ENCODE measurements at places on chromosomes 16 and 17.

DNA sequence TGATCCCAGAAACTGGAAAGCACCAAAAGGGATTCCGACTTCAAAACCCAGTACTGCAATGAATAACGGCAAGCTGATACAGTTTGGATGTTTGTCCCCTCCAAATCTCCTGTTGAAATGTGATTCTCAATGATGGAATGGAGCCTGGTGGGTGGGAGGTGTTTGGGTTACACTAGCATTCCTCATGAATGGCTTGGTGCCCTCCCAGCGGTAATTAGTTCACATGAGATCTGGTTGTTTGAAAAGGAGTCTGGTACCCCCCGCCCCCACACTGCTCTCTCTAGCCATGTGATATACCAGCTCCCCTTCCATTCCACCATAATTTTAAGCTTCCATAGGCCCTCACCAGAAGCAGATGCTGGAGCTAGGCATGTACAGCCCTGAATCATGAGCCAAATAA lies 40.1 kb downstream of the RANBP10 start:
- no peak for DNase-seq

DNA sequence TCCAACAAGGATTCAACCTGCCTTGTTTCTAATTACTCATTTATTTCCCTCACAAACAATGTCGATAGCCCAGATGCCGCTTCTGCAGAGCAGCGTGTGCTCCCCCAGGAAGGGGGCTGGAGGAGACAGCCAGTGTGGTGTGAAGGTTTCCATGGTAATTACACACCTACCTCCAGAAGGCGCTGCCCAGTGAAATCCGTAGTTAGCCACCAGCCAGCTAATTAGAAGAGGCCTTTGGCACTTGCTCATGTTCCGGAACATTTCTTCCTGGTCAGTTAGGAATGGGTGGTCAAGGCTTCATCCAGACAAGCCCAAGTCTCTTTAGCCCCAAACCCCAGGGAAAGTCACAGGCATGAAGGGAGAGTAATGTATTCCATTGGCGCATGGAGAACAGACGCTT lies 342.5 kb upstream of the C16orf82 start:
- DNase-seq = no peak

DNA sequence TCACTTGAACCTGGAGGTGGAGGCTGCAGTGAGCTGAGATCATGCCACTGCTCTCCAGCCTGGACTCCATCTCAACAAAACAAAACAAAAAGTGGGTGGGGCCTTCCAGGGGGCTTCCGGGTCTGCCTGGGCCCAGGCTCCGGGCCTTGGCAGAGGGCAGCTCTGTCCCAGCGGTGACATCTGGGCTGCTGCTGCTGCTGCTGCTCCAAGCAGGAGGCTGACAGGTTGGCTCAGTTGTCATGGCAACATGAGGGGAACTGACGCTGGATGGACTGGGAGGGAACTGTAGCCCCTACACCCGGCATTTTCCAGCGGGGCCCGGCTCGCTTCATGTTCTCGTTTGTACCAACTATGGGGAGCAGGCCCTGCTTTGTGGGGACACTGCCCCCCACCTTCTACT lies 4.0 kb downstream of the BAIAP3 start:
- DNase-seq = no peak

DNA sequence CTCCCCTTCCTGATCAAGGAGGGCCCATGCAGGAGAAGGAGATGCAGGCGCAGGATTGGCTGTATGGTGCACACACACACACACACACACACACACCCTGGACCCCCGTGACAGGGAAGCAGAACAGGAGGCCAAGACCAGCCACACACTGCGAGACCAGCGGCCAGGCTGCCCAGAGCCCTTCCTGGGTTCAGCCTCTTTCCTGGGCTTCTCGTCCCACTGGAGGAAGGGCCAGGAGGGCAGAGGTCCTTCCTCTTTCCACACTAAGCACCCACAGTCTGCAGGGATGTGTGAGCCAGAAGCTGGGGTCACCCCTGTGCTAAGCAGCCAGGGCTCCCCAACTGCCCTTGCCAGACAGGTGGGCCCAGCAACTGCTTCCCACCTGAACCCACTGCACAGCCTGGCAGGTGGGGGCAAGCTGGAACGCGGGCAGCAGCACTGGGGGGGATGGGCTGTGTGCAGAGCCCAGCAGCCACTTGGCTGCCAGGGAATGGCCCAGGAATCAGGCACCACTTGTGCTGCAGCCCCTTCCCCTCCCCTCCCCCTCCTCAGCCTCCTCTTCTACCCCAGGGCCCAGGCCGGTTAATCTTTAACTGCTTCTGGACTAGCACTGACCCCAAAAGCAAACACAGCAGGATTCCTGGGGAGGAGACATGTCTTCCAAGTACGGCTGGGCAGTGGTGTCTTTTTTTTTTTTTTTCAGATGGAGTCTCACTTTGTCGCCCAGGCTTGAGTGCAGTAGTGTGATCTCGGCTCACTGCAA lies 44.6 kb upstream of the SLC38A10 start:
- DNase-seq = no peak

- DNase-seq = no peak
Observed at GRCh38 chr17:42191275-42191608, 3.1 kb downstream of the GHDC start.

DNA sequence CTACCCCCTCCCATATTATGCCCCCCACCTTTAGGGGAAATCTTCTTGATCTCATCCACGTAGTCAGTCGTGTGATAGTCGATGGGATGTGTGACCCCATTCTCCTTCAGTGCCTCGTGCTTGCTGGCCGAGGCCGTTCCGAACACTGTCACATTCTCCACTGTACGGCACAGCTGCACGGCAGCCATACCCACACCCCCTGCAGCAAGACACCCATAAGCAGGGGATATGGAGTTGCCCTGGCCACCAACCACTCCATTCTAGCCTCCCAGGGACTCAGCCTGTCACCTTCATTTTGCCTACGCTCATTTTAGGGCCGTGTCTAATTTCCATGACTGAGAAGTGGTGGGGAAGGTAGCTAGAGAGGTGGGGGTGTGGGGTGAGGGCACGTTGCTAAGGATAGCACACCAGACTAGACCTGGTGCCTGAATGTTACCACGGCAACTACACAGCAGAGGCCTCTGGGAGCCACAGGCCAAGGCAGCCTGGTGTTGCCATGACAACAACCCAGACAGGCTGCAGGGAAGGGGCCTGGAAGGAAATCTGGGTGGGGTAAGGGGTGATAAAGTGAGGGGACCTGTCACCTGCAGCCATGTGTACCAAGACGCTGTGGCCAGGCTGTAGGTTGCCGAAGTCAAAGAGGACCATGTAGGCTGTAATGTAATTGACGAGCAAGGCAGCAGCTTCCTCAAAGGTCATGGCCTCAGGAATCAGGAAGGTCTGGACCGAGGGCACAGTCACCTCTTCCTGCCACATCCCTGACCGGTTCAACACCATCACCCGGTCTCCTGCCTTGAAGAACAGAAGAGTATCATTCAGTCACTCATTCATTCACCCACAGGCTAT lies 4.0 kb downstream of the VAT1 start:
- no peak for DNase-seq

DNA sequence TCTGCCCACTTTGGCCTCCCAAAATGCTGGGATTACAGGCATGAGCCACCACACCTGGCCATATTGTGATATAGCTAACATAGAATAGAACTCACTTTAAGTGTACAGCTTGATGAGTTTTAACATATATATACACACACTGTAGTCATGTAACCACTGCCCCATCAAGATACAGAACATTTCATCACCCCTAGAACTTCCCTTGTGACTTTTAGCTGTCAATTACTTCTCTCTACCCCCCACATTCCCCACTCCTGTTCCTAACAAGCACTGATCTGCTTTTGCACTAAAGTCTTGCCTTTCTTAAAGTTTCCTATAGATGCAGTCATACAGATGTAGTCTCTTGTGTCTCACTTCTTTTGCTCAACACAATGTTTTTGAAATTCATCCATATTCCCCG lies 93.1 kb downstream of the PITPNC1 start:
- no peak for DNase-seq

- peak; percentile 30 for DNase-seq
Observed at GRCh38 chr16:85935974-85936760, 37.2 kb downstream of the IRF8 start.

- no peak for DNase-seq
Observed at GRCh38 chr17:76893623-76894334, 25.6 kb downstream of the MGAT5B start.

DNA sequence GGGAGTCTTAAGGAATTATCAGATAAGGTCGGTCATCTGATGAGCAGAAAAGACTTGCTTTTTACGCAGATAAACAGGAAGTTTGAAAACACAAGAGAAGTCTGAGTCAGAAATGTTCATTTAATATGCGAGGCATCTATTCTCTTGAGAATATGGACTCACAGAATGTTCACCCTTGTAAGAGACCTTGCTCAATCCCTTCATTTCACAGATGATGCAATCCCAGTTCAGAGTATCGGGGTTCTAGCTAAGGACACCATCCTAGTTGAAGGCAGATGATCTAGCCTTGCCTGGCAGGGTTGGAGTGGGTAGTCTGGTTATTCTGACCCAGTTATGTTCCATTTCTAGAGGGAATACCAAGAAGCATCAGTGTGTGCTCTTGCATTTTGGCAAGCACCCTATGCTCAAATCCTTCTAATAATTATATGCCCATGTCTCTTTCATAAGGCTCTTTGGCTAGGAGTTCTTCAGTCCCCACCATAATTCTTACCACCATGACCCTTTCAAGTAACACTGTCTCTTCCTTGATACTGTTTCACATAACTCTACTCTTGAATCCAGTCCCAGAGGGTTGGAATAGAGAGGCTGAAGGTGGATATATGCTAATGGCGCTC lies 42.5 kb downstream of the YPEL2 start:
- DNase-seq = no peak

GRCh38 chr17:21066394-21066793 lies 23.6 kb upstream of the USP22 start:
- no peak for DNase-seq

- peak; percentile 70 for DNase-seq
Observed at GRCh38 chr16:48611329-48612137, 1.6 kb upstream of the N4BP1 start.

DNA sequence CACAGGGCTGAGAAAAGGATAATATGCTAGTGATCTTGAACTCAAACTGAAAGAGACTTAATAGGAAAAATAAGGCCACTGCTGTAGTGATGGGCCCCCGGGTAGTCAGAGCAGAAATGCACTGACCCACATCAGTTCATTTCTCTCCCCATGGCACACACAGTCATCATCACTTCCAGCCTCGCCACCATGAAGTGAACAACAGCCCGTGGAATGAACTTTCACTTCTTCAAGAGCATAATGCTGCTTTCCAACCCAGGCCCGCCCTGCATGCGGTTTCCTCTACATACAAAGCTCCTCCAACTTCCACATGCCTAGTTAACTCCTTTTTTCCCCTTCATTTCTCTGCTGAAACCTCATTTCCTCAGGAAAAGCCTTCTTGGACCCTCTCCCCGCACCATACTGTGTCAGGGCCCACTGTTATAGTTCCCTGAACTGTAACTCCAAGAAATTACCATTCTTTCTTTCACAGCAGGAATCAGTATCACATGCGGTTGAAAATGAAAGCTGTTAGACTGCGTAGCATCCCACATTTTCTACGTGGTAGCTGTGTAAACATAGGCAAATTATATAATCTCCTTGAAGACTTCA lies 65.8 kb upstream of the SMIM36 start:
- DNase-seq = no peak

GRCh38 chr17:68457168-68457538 lies at the start of gene WIPI1:
TSS of gene WIPI1 (minus strand) at chr17:68457496. CDS start at chr17:68457421, 75 bp downstream.
- DNase-seq = no peak

DNA sequence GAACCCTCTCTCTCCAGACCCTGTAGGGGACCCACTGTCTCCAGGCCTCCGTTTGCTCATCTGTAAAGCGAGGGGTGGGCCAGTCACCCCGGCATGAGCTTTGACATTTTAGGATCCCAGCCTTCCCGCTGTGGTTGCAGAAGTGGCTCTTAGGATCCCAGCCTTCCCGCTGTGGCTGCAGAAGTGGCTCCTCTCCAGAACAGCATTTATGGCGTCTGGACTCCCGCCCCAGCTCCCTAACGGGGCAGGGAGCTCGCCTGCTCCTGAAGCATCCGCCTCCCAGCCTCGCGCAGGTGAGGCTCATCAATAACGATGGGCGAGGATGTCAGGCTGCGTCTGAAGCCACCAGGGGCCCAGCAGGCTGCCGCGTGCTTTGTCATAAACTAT lies 222.3 kb upstream of the TNRC6C start:
- no peak for DNase-seq

GRCh38 chr16:85820604-85821372 lies 21.3 kb downstream of the COX4I1 start:
- no peak for DNase-seq

DNA sequence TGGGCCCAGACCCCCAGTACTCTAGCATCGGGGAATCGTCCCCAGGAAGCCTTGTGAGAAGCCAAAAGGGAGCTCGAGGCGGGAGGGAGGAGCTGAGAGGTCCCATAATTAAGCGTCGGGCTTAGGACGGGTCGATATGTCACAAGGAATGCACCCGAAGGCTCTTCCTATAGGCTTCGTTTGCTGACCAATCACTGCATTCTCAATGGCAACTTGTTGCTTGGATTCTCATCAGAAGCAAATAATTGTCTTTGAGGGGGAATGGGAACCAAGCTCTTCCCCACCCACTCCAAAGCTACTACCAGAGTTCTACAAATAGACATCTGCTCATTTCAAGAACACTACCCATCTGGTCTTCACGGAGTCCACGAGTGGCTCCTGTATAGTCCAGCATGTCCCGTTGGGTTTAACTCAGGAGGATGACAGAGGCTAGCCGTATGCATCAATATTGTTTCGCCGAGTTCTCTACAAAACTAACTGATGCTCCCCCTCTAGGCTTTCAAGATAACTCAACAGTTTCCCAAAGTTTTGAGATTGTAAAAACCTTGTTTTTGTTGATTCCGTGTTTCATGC lies 628 bp upstream of the BLMH start:
- no peak for DNase-seq

DNA sequence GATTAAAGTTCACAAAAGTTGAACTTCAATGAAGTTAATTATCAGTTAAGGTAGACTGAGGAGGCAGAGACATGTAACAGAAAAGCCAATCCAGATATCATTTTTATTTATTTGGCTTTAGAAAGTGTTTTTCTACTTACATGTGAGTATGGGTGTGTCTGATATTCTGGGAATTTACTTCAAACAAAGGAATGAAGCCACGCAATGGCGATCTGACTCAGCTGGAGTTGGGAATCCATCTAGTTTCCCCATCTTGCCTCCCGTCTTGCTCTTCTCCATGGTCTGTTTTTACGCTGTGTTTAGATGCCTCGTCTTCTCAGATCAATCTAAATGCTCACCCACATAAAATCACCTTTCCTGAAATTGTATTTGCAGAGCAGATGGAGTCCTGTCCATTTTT lies 1.7 kb upstream of the KCNJ16 start:
- DNase-seq = no peak

DNA sequence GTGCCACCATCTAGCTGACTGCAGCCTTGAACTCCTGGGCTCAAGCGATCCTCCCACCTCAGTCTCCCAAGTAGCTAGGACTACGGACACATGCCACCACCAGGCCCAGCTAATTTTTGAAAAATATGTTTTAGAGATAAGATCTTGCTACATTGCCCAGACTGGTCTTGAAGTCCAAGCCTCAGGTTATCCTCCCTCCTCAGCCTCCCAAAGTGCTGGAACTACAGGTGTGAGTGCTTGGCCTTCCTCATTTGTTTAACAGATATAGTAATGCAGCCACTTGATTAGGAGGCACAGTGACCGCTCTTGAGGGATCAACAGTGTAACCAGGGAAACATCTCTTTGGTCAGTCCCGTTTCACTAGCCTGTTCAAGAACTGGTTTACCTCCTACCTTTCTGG lies 35.1 kb downstream of the HLF start:
- no peak for DNase-seq

Measured in effector CD8-positive, alpha-beta T cell (primary cell).